ENCODE measurements at places on chromosomes 16 and 17.
A peak's percentile ranks its signal among the peaks of the same experiment; 100 is the strongest.

GRCh38 chr16:72172105-72173034 is at the start of gene PMFBP1:
Gene PMFBP1, minus strand, starts transcription at chr16:72172155. Its CDS starts 947 bp downstream, at chr16:72171208.
- no peak for DNase-seq

DNA sequence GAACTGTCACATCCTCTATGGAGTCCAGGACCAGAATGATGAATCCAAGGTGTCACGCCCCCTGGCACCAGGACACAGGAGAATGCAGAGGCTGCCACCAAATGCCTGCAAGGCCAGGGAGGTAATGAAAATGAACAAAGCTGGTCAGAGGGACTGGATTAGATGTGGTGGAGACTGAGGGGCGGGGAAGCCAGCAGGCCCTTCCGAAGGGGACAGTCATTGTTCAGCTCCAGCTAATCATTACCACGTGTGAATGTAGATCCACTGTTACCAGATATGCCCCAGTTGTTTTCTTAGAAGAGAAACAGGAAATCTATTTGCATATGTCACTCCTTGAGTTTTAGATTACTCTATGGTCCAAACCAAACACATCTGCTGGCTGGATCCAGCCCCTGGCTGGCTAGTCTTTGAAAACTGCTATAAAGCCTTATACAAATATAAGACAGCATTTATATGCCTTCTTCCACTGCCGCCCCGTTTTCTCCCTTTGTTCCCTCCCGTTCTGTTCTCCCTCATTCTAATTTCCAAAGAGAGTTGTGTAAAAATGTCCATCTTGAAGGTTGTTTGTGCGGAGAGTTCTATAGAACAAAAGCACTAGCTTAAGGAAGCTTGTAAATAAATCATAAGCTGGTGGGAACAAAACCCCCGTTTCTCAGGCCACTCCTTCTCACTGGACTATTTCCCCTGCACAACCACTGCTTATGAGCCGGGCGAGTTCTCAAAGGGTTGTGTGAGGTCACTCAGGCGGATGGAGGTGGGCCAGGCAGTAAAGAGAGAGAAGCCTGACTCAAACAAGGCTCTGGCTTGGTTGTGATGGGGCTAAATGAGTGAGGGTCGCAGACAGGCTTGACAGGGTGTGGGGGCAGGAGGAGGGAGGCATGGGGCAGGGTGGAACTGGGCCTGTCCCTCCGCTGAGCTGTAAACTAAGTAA is 14.2 kb downstream of the CRYM start:
- no peak for DNase-seq

DNA sequence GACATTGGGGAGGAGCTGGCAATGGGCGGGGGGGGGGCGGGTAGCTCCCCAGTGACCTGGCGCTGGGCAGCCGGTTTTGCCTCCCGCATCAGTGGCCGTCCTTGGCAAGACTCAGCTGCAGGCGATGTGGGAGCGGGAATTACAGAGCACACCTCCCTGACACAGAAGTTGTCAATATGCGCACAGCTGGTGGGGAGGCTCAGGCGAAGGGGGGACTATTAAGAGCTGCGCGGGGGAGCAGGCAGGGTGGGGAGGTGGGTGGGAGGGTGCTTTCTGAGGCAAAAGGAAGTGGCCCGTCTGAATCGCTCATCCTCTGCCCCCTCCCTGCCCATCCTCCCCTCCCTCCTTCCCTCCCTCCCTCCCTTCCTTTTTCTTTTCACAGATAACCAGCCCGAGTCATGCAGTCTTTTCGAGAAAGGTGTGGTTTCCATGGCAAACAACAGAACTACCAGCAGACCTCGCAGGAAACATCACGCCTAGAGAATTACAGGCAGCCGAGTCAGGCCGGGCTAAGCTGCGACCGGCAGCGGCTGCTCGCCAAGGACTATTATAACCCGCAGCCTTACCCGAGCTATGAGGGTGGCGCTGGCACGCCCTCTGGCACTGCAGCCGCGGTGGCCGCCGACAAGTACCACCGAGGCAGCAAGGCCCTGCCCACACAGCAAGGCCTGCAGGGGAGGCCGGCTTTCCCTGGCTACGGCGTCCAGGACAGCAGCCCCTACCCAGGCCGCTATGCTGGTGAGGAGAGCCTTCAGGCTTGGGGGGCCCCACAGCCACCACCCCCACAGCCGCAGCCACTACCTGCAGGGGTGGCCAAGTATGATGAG is 44.0 kb downstream of the SREBF1 start:
- peak; percentile 81 for DNase-seq

- no peak for DNase-seq
Observed at GRCh38 chr17:51840688-51841087, 317.8 kb downstream of the CA10 start.

DNA sequence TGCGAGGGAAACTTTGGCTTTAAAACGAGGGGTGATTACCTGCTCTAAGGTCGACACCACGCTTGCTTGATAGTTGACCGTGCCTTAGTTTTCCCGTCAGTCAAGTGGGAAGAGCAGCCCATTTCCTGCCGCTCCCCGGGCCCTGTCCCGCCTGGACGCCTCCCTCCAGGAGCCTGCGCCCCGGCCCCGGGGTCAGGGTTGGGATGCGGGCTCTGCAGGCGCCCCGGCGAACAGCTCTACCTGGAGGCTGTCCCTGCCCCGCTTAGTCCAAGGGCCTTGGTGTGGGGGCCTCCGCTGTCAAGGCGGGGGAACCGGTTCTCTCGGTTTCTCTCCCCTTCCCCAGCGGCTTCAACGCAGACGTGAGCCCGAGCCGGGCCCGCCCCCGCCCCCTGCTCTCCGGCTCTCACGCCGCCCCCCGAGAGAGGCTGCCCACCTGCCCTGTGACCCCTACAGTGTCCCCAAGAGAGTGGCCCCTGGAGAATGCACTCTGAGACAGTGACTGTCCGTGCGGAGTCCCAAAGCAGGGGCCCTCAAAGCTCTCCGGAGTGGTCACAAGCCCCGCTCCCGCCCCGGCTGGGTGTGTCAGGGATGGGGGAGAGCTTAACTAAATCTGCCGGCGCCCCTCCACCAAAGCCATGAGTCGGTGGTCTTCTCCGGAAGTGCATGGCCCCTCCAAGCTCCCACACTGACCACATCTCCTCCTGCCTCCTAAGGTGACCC is 117.4 kb upstream of the SMURF2 start:
- DNase-seq: no peak
